NCI-H2081 (cell line): ENCODE measurements at places on chromosomes 5 and 9.

GRCh38 chr9:35748858-35749514, at the start of the genes GBA2 and RGP1:
Gene GBA2 (minus strand): TSS chr9:35749228. CDS start chr9:35748704, 524 bp downstream.
Gene RGP1 (plus strand): TSS chr9:35749287. CDS start chr9:35749756, 469 bp downstream.
- DNase-seq, result peak; percentile 87

- DNase-seq, result no peak
Observed at GRCh38 chr5:158039441-158039840, 180.5 kb upstream of the CLINT1 start.

DNA sequence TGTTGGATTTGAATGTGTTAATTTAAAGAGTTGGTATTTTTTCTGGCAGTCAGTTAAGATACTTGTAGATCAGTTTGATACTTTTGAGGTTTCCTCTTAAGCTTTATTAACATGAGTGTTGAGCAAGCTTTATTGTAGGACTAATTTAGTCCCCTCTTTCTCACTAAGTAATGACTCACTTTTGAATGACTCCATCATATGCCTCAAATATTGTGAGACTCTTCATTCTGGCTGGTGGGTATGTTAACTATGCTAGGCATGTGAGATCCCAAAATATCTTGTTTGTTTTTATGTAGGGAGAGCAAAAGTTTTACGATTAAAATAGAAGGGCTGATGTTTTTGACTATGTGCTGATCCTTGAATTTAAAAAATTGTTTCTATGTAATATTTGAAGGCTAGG, 355.7 kb downstream of the IZUMO3 start:
- no peak for DNase-seq

DNA sequence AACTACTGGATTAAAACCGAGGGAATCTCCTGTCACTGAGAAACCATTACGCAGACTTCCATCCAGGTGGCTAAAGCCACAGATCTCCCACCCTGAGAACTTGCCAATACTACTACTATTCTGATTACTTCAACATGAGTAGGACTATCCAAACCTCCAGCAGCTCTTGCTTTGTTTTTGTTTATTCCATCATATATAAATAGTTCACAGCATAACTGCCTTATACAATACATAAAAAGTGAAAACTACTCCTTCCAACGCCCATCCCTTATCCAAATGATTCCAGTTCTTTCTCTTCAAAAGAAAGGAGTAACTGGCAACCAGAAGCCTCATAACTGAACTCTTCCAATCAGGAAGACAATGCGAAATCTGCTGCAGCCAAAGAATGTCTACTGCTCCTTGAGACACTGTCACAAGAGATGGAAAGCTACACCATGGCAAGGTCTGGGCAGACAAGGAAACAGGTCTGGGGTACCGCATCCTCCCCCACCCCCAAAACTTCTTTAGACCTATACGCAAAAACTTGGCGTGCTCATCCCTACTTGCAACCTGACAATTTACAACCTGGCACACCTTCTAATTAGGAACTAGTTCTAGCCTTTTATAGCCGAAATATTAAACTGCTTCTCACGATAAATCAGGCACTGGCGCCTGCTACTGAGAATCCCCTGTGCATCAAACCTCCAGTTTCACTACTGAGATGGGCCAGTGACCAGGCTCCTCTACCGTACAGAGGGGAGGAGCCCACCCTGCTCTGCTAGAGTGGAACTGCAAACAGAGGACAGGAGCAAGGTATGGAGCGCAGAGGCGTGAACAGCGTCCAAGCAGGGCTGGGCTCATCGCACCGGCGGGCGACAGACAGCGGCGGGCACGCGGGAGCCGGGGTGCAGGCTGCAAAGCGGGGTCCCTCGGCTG, 986 bp downstream of the PLPP1 start:
- peak; percentile 50 for DNase-seq

- no peak for DNase-seq
Observed at GRCh38 chr5:38582293-38582974, 26.0 kb upstream of the LIFR start.

- DNase-seq, result no peak
Observed at GRCh38 chr5:169637549-169638121, 560 bp downstream of the DOCK2 start.

- no peak for DNase-seq
Observed at GRCh38 chr5:169195601-169196000, 105.3 kb downstream of the SLIT3 start.

GRCh38 chr9:109317311-109317978, 3.4 kb downstream of the EPB41L4B start:
- DNase-seq, result no peak
